Type B pancreatic cell (in vitro differentiated cells): ENCODE measurements at places on chromosomes 5 and 9. TPM values are rescaled to one million over a fixed set of nuclear protein-coding genes. Genes with fewer than 3 reads are reported as not detected.

- no peak for DNase-seq
- H3K27ac ChIP-seq = no peak overlapping the region
- H3K27me3 ChIP-seq = no peaks in the 10 kb centered on the region
- H3K4me3 ChIP-seq = no peak overlapping the region
- H3K4me1 ChIP-seq = no peaks in the 10 kb centered on the region
Observed at GRCh38 chr5:11305245-11305644, 544.2 kb upstream of the DAP start.

DNA sequence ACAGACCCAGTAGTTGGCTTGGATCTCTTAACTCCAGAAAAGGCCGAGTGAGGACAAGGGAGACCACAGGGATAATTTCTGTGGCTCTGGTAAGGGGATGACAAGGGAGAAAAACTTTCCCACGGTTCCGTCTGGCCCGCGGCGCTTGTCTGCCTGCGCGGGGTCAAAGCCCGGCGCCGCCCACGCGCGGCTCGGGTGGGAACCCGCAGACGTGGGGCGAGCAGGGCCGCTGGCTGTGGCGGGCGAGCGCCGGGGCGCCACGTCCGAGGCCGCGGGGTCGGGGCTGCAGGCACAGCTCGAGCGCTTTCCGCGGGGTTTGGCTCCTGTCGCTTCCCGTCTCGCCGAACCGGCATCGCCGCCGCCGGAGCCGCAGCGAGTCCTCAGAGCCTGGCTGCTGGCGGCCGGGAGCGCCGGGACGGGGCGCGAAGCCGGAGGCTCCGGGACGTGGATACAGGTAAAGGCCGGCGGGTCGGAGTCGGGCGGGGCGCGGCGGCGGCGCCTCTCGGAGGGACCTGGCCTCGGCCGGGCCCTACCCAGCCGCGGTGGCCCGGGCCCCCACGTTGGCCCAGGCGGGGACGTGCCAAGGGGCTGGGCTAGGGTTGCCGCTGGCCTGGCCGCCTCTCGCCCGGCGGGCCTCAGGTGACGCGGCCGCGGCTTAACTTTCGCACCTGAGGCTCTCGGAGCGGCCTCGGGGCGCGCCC lies at the start of gene RNF180:
Gene RNF180, plus strand, starts transcription at position 344 of the 701 bp plus-strand sequence. CDS start 34,965 bp downstream, outside the sequence.
- peak within 1 kb of the TSS; percentile 86 for H3K27ac ChIP-seq
- peaks cover 41% of the 10 kb centered on the region for H3K27me3 ChIP-seq
- no peaks in the 10 kb centered on the region for H3K36me3 ChIP-seq
- peaks cover 5% of the 10 kb centered on the region for H3K4me1 ChIP-seq
- DNase-seq = peak; percentile 77
- peak within 1 kb of the TSS; percentile 93 for H3K4me3 ChIP-seq

DNA sequence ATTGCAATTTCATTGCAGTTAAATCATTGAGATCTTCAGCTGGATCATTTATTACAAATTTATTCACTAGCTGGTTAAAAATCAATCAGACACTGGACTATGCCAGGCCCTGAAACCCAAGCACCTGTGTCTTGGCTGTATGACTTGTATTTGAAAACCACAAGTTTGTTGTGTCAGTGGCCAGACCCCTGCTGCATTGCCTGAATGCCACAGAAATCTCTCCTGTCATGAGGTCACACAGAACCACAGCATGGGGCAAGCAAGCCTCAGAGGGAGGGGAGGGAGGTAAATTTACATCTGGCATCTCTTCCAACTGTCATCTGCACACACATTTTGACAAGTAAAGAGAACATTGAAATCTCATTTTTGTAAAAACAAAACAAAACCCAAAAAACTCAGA lies 90.0 kb downstream of the ARRDC3 start:
- DNase-seq = no peak
- peak overlapping the region; percentile 12 for H3K27ac ChIP-seq
- H3K27me3 ChIP-seq = no peaks in the 10 kb centered on the region
- H3K4me1 ChIP-seq = peaks cover 8% of the 10 kb centered on the region

Gene SLC2A8
- total RNA-seq = 40.2 and 53.1 TPM in 2 replicates
